Activated CD8-positive, alpha-beta memory T cell treated with anti-CD3 and anti-CD28 coated beads for 1 hour (primary cell): ENCODE measurements at places on chromosomes 4 and X.
A peak's percentile ranks its signal among the peaks of the same experiment; 100 is the strongest.

GRCh38 chrX:45056428-45057145, 144.1 kb downstream of the DIPK2B start:
- DNase-seq, result no peak

DNA sequence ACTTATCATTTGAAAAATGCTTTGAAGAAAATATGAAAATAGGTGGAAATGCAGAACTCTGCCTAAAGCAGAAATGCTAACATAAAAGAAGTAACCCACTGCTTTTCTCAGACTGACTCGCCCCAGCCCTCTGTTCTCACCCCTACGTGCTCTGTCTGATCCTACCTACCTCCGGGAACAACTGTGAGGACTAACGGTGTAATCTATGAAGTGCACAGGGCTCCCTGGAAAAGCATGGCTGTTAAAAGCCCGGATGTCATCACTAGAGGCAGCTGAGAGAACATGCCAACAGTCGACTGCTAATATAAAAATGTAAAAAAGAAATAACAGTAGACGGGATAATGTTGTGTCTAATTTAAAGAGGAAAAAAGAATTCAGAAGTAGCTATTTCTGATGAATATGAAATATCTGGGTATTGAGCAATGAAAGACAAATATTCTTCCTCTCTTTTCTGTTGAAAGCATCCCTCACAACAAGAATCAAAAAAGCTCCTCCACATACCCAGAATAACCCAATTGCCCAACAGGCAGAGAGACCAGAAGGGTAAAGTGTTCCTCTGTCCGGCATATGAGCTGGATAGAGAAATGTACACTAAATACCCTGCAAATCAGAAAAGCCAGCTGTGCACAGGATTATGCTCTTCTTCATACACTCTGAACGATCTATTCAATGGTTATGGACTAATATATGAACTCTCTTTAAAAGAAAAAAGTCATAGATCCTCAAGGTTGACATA, 130.7 kb downstream of the TSPAN5 start:
- no peak for DNase-seq

DNA sequence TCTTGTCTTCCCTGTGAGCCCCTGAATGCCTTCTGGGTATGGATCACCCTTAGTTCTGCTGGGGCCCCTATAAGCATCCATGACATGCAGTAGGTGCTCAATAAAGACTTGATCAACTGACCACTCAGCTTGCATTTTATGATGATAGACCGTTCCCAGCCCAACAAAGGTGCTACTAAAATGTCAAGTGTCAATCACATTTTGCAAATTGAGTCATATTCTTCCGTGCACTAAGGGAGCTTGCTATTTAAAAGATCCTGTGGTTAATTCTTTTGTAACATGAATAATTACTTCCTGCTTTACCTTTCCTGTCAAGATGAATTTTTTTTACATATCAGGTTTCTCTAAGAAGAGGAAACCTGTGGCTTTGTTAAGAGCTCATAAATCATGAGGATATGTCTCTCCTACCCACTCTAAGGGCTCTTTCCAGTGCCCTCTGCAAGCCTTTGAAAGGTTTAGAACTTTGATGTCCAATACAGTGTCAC, 47.6 kb downstream of the SH3KBP1 start:
- DNase-seq, result no peak

DNA sequence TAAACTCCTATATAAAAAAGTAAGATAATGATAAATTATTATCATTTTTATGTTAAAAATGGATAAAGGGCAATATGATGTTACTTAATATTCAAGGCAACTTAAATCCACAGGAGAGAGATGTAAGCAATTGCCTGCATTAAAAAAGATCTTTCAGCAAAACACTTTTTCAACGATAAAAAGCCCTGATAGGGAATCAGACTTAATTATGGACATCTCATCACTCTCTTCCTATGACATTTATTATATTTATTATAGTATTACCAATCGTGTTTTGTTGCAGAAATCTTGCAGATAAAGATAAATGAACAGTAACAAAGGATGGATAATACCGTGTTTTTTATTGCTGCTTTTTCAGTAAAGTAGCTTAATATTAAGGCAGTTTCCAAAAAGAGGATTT, 178.5 kb downstream of the SH2D1A start:
- no peak for DNase-seq

DNA sequence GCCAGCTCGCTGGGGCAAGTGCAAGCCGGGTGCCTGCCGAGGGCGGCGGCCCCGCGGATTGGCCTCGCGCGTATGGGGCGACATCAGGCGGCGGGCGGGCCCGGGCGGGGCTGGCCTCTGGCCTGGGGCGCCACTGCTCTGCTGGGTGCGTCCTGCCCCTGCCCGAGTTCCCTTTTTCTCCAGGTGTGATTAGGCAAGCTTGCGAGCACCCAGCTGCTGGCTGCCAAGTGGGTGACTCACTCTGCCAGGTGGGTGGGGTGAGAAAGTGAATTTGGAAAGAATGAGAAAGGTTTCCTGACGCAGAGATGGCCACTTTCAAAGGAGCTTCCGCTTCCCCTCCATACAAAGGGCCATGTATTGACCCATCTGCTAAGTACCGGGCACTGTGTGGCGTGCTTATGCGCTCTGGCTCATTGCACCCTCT, 32.5 kb downstream of the FGFBP1 start:
- no peak for DNase-seq

DNA sequence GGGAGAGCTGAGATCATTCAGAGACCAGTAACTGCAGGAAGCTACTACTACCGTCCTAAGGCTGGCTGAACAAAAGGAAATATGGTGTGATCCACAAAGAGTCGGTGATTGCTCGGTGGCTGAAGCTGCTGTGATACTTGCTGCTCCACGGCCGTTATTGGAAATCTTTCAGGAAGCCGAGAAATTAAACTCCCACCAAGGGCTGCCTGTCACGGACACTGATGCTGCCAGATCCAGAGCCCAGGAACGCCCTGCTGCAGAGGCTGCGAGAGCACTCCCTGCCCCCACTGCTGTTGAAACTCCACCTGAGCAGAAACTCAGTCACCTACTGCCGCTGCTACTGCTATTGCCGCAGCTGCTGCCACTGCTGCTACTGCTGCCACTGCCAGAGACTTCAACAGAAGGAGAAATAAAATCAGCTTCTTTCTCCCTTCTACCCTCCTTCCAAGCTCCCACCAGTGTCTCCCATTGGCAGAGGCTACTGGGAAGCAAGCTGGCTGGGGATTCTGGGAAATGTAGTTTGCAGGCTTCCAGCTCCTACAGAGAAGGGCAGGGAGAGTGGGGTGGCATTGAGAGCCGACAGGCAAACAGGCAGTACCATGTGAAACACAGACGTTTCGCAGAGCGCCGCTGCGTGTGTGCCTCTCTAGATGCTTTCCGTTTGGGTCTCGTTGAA, 126.0 kb upstream of the ENPP6 start:
- DNase-seq, result no peak

DNA sequence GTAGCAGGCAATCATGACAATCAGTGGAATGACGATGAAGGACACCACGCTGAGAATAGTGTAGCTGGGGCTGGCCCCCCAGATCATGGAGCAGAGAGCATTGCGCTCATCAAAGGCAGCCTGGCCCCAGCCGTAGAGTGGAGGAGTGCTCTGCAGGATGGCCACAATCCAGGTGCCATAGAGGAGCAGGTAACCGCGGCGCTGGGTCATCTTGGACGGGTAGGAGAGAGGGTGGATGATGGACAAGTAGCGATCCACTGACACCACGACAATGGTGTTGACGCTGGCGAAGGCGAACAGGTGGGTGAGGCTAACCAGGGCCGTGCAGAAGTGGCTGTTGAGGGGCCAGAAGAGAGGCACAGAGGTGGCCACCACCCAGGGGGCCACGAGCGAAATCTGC, 2.8 kb downstream of the GPR101 start:
- DNase-seq, result no peak

GRCh38 chrX:152895724-152896420, 2.0 kb upstream of the ZNF185 start:
- DNase-seq, result no peak

GRCh38 chrX:53440621-53441517, 6.7 kb upstream of the HSD17B10 start:
- peak; percentile 8 for DNase-seq

DNA sequence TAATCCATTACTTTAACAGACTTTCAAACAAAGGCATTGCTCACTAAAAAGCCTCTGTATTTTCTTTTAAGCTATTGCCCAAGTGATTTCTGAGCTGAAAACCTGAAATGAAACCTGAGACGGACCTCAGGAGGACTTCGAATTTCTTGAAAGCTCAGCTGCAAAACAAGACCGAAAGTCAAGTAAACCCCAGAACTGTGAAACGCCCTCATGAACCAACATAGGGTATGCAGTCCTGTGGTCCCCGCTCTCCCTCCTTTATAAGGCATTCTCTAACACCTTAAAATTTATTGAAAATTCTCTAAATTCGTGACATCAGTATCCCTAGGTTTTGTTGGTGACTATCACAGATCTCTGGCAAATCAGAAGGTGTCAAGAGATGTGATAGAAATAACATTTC, 91.8 kb downstream of the SHISA3 start:
- no peak for DNase-seq

- no peak for DNase-seq
Measured at GRCh38 chr4:114378305-114378903, 220.2 kb upstream of the UGT8 start.

DNA sequence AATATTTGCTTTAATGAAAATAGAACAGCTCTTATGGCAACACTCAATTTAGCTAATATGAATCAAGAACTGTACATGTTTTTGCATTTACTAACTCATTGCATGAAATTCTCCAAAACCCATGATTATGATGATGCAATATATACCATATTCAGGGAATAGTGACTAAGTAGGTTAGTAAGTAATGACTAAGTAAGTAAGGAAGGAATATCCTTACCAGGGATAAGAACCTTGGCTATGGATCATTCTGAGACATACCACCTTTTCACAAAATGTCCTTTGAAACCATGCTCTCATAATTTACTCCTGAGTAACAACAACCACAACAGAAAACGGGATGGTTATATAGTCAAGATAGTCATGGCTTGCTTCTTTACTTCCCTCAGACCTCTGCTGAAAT, 1513.0 kb downstream of the STIM2 start:
- DNase-seq, result no peak

GRCh38 chrX:70196961-70197720, 19.9 kb downstream of the DGAT2L6 start:
- peak; percentile 24 for DNase-seq

GRCh38 chrX:136736690-136737089, 44.0 kb downstream of the ARHGEF6 start:
- DNase-seq, result no peak

GRCh38 chrX:103431316-103431715, 55.0 kb downstream of the BEX3 start:
- no peak for DNase-seq

GRCh38 chr4:108034565-108034964, 44.9 kb downstream of the HADH start:
- no peak for DNase-seq

- no peak for DNase-seq
Measured at GRCh38 chrX:48794911-48795515, 6.9 kb upstream of the HDAC6 start.

DNA sequence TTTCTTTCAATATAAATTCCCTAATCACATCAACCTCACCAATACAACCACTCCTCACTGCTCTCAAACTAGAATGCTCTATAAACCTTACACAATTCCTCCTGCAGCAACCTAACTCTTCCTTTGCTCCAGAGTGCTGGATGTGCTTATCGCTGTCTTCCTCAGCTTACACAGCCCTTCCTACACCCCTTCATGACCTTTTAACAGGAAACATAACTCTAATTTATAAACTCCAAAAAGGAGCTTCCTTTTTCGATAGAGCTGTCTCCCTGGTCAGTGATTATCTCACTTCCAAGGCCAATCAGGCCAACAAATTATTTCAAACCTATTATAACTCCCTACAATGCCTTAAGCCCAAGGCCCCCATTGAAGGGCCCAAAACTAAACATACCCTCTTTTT, 78.8 kb downstream of the COQ2 start:
- DNase-seq, result no peak

DNA sequence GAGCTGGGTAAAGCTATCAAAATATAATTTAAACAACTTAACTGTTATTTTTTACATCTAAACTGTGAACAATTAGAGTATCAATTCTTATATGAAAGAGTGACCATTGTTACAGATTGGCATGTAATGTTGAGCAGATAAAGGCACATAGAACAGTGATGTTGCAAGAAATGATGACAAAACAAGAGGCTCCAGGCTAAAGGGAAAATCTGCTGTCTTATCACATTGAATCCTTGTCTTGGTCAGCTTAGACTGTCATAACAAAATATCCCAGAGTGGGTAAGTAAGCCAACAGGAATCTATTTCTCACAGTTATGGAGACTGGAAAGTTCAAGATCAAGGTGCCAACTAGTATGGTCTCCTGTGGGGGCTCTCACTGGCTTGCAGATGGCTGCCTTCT, 154.1 kb upstream of the PPP3CA start:
- DNase-seq, result no peak

GRCh38 chr4:171794528-171794927, 18.7 kb upstream of the GALNTL6 start:
- no peak for DNase-seq

DNA sequence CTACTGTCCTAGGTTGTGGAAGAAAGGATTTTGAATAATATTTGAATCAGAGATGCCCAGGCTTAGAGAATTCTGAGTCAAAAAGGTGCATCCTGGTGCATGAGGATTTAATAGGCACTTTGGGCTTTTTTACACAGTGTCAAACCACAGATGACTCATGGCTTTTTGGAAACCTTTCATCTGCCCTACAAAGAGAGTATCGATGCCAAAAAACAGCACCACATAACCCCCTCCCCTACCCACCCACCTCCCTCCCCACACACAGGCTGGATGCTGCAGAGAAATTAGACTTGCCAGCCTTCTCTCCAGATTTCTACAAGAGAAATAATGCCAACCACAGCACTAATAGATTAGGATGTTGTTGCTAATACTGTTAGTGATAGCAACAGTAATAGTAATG, 779.3 kb downstream of the NLGN4X start:
- no peak for DNase-seq

- DNase-seq, result no peak
Measured at GRCh38 chr4:53118676-53119075, 247.2 kb downstream of the SCFD2 start.

- no peak for DNase-seq
Measured at GRCh38 chrX:155880586-155881157, 473 bp upstream of the VAMP7 start.

DNA sequence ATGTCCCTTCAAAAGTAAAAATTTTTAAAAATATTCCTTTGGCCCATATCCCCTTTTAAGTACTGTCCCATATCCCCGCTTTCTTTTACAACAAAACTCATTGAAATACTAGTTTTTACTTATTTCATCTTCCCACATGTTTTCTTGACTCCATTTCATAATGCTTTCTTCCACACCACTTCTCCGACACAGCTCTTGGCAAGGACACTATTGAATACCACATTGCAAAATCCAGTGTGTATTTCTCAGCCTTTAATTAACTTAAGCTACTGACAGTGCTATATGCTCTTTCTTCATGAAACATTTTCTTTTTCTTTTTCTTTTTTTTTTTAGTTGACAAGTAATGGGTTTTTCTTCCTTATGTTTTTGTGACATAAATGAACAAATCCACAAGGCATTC, 28.8 kb downstream of the PRDM8 start:
- DNase-seq, result no peak

DNA sequence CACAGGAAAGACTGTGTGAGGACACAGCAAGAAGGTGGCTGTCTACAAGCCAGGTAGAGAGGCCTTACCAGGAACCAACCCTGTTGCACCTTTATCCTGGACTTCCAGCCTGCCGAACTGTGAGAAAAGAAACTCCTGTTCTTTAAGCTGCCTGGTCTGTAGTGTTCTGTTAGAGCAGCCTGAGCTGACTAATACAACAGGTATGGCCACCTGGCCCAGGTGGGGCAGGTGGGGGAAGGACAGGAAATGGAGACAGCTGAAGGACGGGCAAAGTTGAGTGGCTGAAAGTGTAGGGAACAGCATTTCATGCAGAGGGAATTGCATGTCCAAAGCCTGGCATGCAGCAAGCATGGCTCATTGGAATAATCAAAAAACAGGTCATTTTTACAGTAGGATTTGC, 35.1 kb downstream of the CYTL1 start:
- DNase-seq, result no peak
